ENCODE measurements at places on chromosomes 4 and X. TPM values are rescaled to one million over a fixed set of nuclear protein-coding genes. Genes with fewer than 3 reads are reported as not detected.

Gene TFE3
- 51.4 TPM for total RNA-seq

Gene POU4F2
- total RNA-seq, result not detected

Gene RGN
- 11.9 TPM for total RNA-seq

Gene FMR1NB
- total RNA-seq, result not detected

GRCh38 chrX:150507251-150507856 lies 61.1 kb upstream of the MTM1 start:
- H3K4me3 ChIP-seq, result peak overlapping the region; percentile 19
- peak; percentile 45 for DNase-seq
- no peaks in the 10 kb centered on the region for H3K27me3 ChIP-seq
- H3K36me3 ChIP-seq, result no peaks in the 10 kb centered on the region
- H3K4me1 ChIP-seq, result peaks cover 30% of the 10 kb centered on the region

- no peaks in the 10 kb centered on the region for H3K36me3 ChIP-seq
- peak; percentile 55 for DNase-seq
- H3K4me3 ChIP-seq, result peak overlapping the region; percentile 17
- H3K27ac ChIP-seq, result no peak overlapping the region
- peaks cover 9% of the 10 kb centered on the region for H3K4me1 ChIP-seq
- H3K27me3 ChIP-seq, result no peaks in the 10 kb centered on the region
Measured at GRCh38 chrX:2325076-2325784, 175.5 kb downstream of the DHRSX start.

GRCh38 chr4:170198747-170199146 lies 109.0 kb upstream of the AADAT start:
- no peak for DNase-seq
- H3K4me1 ChIP-seq, result no peaks in the 10 kb centered on the region
- no peaks in the 10 kb centered on the region for H3K27me3 ChIP-seq

Measured in lower lobe of right lung (tissue), 2 donors.